ENCODE measurements at places on chromosomes 11 and 22.

DNA sequence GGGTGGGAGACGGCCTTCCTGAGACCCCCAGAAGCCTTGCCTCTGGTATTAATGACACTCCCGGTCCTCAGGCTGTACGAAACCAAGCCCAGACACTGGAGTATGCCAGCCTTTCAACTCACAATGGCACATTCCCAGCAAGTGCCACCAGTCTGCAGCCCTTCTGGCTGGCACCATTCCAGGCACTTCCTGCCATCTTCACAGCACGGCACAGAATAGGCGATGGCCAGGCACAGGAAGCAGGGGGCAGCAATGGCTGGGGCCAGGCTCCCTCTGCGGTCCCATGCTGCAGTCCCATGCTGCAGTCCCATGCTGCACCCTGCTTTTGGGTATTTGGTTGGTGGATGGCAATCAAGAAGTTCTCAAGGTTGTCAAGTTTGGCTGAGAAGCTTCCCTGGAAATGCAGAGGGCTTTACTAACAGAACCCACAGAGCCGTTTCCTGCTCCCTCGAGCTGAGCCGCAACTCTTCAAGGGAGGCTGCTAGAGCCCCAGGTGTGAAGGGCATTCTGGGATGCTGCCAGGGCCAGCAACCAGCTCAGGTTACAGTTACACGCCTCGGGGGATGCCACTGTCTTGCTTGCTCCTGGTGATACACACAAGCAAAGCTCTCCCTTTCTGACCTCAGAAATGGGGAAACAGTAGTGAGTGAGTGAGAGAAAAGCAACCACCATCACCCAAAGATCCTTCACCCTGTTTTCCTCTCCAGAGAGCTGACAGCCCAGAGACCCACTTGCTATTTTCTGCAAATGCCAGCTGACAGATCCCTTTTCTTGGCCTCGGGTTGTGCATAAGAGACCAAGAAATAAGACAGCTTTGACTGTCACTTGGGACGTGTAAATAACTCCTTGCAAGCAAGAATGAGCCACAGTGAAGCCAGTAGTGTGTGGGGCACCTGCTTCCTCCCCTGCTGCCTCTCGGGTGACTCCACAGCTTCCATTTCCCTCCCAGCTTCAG is 23.9 kb downstream of the LRFN4 start:
- no peak for DNase-seq

DNA sequence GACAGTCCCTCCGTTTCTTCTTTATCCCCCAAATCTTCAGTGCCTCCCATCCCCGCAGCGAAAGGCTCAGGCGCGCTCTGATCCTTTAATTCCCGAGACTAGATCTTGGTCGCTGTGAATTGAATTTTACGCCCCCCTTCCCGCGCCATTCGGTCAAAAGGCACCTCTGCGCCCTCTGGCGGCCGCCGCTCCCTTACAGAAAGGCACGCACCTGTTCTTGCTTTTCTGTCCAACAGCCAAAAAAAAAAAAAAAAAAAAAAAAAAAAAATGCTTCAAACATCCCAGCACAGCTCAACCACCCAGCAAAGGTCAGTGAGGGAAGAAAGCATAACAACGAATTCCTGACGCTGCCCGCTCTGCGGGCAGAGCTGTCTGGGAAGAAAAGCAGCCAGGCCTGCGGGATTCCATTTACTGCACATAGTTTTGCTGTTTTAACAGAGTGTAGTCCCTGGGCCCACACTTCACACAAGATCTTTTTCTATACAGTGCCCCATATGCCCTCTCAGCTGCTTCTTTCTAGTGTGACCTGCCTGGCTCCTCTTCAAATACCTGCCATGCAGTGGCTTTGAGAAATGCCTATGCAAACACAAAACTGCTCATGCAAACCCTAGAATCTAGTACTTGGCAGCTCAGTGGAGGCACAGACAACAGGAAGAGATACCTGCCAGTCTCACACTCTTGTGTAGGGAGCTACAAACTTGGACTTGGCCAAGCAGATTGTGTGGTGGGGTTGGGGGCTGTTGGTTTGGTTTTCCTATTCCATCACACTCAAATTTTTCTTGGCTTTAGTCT is 1.3 kb upstream of the ESAM start:
- DNase-seq: peak; percentile 78

DNA sequence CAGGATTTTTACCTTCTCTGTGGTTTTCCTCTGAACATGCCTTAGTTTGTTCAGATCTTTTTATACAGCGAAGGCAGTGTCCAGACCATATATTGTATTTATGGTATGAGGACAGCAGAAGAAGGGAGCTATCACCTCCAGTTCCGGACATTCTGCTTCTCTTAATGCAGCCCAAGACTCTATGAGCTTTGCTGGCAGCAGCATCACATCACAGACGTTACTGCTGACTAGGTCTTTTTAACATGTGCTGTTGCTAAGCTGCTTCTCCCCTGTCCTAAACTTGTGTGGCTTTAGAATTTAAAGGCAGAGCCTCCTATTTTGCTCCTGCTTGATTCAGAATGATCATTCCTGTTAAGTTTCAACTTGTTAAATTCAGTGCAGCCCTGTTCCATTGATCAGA is 13.4 kb downstream of the MICAL2 start:
- no peak for DNase-seq

- no peak for DNase-seq
Observed at GRCh38 chr11:74460065-74460464, 7.3 kb downstream of the KCNE3 start.

Data from stimulated activated CD4-positive, alpha-beta T cell treated with anti-CD3 and anti-CD28 coated beads, Interleukin-4, amount 100 ng/mL, for 4 hours (primary cell).